ENCODE measurements at places on chromosomes 6 and 20.

DNA sequence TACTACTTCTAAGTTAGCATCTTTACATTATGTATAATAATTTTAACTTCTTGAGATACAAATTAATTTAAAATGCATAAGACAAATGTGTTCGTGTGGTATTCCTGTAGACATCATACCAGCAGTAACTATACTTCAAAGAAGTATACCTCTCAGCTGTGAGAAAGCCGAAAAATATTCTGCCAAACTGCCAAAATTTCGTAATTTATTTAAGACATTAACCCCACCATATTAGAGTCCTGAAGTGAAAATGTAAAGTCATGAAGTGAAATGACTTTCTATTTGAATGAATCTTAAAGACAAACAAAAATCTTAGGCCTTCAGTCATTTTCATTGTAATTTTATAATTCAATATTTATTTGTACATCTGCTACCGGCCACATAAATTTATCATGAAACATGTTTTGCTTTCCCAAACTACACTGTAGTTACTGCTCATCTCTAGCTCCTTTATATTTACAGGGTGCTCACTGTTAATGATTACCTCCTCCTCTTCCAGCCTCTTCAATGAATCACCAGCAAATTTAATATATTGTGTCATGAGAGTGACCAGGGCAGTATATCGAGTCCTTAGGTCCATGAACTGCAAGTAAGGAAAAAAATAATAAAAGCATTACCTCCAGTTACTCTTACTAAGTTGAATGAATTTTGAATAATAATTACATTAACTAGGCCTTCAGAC is 18.5 kb downstream of the DST start:
- DNase-seq, result no peak

DNA sequence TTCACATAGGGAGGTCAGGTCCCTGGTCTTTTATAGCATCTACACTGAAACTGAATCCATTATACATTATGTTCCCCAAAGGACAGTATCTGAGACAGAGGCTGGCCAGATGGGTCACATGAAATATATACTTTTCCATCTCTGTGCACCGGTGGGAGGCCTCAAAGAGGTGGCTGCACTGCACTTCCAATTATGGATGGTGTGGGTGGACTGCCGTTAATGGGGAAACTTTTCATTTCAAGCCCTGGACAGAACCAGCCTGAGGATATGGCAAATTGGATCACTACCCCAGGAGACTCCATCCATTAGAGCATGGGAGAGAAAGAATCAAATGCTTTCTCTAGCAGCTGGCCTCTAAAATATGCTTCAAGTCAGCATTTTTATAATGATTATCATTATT is 280.5 kb upstream of the OPRM1 start:
- DNase-seq, result no peak

DNA sequence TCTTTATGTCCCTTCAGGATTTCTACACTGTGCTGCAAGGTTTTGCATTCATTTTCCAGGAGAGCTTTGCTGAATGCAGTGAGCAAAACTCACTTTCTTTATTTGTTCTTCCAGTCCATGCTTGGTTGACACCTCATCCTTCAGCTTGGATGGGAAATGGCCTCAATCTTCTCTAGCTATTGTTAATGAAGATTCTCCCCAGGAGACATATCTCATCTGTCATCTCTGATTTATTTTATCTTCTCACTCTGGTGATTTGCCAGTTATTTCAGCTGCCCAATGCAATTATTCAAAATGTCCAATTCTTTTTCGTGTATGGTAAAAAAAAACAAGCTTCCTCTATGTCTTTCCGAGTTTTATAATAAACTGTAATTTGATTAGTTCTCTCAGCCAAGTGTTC is 77.9 kb upstream of the PAK5 start:
- DNase-seq, result peak; percentile 84

- DNase-seq, result no peak
Measured at GRCh38 chr6:81987293-81987692, 234.8 kb upstream of the TENT5A start.

DNA sequence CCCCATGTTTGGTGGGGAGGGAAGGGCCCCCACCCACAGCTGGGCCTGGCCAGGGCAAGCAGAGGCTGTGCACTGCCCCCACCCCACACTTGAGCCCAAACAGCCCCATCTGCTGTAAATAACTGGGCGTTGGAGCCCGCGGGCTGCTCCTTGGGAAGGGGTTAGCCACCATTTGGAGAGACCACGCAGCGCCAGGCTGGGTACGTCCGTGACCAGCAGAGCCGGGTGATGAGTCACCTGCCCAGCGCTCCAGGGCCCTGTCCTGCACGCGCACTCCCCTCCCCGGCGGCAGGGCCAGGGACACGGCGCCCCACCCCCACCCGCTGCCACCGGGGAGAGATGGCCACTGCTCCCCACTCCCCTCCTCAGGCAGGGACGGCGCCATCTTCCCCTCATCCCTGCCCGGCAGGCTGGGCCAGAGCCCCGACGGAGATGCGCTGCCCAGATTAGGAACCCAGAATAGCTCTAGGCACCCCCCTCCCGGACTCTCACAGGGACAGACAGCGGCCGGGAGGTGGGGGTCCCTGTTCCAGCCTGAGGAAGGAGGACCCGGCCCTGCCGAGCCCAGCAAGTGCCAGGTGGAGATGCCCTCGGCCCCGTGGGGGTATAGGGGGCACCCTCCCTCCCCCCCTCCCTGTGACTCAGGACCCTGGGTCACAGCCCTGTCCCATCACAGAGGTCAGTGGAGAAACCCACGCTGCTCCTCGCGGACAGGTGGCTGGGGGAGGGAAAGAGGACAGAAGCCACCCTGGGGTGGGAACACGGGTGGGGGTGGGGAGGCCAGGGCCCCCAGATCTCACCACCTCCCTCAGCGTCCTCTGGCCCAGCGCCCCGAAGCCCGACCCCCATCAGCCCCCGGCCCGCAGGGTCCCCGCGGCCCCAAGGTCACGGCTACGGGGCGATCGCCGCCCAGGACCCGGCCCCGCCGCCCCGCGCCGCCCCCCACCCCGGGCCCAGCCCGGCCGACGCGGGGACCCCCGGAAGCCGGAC is 642 bp downstream of the EEF1A2 start:
- peak; percentile 58 for DNase-seq

- no peak for DNase-seq
Measured at GRCh38 chr6:101816716-101817115, 423.2 kb downstream of the GRIK2 start.

DNA sequence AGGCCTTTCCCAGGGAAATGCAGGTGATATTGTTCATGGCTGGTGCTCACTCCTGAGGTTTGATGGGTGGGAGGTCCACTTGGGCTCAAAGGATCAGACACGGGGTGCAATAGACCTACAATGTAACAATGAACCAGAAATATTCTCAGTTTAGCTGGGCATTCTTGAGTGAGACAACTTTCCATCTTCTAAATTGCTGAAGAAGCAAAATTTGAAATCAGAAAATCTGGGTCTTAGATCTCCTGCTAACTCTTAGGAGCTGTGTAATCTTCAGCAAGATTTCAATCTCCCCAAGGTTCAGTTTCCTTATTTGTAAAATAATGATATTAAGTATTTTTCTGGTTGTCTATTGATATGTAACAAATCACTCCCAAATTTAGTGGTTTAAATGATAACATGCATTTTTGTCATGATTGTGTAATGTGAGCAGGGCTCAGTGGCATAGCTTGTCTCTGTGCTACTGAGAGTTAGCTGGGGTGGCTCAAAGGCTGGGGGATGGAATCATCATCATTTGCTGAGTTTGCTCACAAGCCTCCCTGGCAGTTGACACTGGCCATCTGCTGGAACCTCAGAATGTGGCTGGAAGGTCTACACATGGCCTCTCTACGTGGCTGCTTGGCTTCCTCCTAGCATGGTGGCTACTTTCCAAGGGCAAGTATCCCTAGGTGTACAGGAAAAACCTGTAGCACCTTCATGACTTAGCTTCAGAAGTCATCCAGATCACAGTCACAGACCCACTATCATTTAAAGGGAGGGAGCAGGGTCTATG is 98.8 kb downstream of the GRM1 start:
- peak; percentile 92 for DNase-seq

GRCh38 chr6:5105146-5105545 is 20.0 kb downstream of the PPP1R3G start:
- DNase-seq, result no peak

GRCh38 chr6:106421496-106421895 is 61.0 kb downstream of the CRYBG1 start:
- DNase-seq, result no peak

DNA sequence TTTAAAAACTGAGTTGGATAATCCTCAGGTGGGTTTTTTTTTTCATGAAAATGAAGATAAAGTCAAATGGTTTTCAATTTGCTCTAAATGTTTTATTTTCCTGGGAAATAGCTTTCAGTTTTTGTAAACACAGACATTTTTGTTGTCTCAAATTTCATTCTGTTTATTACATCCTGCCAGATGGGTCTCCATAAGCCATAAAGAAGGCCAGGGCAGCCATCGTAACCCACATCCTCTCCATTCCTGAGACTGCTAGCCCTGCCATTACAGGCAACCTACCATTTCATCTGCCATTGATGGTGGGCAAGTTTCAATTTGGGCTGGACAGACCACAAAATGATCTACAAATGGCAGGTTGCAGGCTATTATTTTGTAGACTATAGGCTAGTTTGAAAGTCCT is 60.8 kb downstream of the BTBD3 start:
- DNase-seq, result no peak

- DNase-seq, result no peak
Measured at GRCh38 chr6:105015482-105015881, 58.6 kb downstream of the LIN28B start.
